ENCODE measurements at places on chromosomes 3 and 15. TPM values are rescaled to one million over a fixed set of nuclear protein-coding genes. Genes with fewer than 3 reads are reported as not detected.

The BAHD1 gene
- 11.1 TPM for total RNA-seq

The SCN5A gene
- not detected for total RNA-seq

The GOLGA6B gene
- not detected for total RNA-seq

The MORC1 gene
- total RNA-seq, result not detected

The LINGO1 gene
- total RNA-seq, result not detected

Measured in airway epithelial cell (primary cell).